Activated CD4-positive, CD25-positive, alpha-beta regulatory T cell (primary cell): ENCODE measurements at places on chromosomes 2 and 18.

GRCh38 chr18:55376387-55376786, 211.6 kb downstream of the TCF4 start:
- no peak for DNase-seq

DNA sequence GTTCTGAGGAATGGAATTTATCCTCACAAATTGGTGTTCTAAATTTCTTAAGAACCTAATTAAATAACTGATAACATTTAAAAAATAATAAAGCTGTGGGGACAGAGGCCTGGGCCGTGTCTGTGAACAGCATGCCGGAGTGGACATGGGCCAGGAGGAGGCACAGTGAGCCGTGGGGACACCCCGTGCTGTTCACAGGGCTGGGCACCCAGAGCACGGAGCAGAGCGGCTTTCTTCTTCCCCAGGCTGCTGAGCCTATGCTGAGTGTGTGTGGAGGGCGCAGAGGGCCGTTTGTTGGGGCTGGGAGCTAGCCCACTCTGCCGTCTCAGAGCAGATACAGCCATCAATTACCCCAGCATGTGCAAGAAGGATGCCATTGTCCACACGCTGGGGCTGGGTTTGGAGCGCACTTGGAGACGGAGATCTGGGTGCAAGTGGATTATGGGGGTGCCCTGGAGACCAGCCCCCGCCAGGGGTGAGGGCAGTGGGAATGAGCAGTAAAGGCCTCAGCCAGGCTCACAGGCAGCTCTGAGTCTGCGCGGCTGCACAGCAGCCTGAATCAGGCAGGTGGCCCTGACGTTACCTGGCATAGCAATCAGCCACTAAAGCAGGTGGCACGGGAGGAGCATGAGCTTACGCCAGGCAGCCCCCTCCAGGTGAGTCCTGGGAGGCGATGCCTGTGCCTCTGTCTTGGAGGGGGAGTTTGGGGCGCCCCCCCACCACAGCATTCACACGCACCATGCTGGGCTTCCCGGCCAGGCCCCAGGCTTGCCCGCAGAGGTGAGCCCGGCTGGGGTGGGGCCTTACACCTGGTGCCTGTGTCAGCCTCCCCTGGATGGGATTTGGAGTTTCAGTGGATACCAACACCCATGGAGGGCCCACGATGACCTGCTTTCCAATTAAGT, 52.1 kb upstream of the SLC66A3 start:
- no peak for DNase-seq

GRCh38 chr2:16209799-16210198, 269.4 kb downstream of the MYCN start:
- no peak for DNase-seq

DNA sequence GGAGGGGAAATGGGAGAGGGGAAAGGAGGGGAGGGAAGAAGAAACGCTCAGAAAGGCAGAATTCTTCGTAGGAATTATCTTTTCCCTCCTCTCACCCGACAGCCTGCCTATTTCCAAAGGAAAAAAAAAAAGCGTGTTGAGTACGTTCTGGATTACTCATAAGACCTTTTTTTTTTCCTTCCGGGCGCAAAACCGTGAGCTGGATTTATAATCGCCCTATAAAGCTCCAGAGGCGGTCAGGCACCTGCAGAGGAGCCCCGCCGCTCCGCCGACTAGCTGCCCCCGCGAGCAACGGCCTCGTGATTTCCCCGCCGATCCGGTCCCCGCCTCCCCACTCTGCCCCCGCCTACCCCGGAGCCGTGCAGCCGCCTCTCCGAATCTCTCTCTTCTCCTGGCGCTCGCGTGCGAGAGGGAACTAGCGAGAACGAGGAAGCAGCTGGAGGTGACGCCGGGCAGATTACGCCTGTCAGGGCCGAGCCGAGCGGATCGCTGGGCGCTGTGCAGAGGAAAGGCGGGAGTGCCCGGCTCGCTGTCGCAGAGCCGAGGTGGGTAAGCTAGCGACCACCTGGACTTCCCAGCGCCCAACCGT, at the start of gene GAD1:
TSS of gene GAD1 (plus strand) at position 384 of the 589 bp plus-strand sequence. CDS start 1,705 bp downstream, outside the sequence.
- DNase-seq = peak; percentile 7

GRCh38 chr2:148615381-148615841, 29.1 kb upstream of the EPC2 start:
- no peak for DNase-seq

- no peak for DNase-seq
Measured at GRCh38 chr2:127584516-127585033, 49.1 kb downstream of the MYO7B start.

- DNase-seq = no peak
Measured at GRCh38 chr2:216017365-216017764, 4.0 kb upstream of the MREG start.

DNA sequence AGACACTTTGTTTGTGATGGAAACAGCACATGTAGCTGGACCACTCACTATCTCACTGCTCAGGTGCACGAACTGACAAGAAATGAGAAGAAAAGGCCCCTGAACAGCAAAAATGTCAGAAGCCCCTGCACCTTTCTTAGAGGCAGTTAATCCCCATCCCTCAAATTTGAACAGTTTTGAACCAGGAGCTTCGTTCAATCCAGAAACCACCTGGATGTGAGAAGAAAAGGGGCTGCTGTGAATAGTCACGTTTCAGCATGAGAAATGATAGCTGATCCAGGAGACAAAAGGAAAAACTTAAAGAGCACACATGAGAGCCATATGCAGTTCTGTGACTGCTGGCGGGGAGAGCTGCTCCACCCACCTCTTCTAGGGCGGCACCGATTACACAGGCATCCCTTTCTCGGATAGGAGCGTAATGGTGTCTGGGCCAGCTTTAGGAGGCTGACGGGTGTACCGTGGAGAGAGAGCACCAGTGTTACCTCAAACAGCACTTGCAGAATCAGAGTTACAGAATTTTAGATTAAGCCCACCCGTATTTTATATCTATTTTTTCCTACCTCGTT, 117.0 kb upstream of the EML6 start:
- DNase-seq = no peak
